ENCODE measurements at places on chromosomes 6 and 20.
A peak's percentile ranks its signal among the peaks of the same experiment; 100 is the strongest.

DNA sequence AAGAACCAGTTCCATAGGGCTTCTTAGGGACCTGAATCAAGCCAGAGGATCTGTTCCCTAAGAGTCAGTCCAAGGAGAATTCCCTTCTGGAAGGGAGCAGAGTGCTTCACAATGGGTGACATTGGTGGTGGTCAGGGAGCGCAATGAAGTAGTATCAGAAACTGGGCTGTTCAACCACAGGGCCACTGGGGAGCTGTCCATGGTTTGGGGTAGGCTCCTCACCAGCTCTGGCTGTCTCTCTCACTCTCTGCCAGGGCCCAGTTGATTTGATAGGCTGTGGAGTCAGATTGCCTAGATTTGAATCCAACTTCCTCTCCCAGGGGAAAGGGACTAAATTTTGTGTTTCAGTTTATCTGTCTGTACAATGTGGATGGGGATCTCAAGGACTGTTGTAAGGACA lies 36.7 kb upstream of the CHD6 start:
- no peak for DNase-seq

GRCh38 chr6:90425161-90425641 lies 128.6 kb upstream of the BACH2 start:
- peak; percentile 19 for DNase-seq

GRCh38 chr6:130381012-130381411 lies 15.2 kb downstream of the TMEM200A start:
- DNase-seq: no peak

DNA sequence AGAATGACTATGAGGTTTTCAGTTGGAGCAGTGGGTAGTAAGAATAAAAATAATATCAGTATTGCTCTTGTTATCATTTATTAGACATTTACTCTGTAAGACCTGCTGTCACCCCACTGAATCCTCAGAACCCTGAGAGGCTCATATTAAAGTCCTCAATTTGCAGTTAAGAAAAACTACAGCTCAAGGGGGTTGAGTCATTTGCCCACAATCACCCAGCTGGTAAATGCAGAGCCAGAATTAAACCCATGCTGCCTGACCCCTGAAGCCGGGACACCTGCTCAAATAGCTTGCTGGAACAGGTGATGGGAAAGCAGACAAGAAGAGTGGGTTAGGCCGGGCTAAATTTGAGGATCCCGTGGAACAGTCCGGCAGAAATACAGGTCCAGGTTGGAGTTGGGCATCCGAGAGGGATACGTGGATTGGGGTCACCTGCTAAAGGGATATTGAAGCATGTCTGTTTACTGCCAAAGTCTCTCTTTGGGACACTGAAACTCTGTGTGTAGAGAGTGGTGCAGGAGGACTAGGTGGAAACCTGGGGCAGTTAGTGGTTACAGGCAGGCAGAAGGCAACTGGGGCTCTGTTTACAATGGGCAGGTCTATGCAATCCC lies 344.1 kb downstream of the CDC5L start:
- no peak for DNase-seq

Data from CD4-positive, alpha-beta T cell treated with Interleukin-6 at 100 ng/mL for 8 hours (primary cell).